ENCODE measurements at places on chromosomes 2 and 18.

DNA sequence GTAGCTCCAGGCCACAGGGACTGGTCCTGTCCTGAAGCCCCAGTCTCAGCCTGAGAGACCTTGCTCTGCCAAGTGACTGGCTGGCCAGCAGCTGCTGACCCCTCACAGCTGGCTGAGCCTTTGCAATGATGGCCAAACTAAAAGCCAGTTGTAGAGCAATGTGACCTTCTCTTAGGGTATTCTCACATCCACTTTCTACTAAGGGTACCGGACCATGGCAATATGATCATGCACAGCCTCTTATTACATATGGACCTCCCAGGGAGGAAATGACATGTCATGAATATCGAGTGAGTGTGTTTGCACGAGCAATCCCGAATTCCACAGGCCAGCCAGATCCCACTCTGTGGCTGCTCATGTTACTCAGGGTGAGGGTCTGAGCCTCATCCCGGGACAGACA is 213.9 kb downstream of the VAPA start:
- DNase-seq = no peak

DNA sequence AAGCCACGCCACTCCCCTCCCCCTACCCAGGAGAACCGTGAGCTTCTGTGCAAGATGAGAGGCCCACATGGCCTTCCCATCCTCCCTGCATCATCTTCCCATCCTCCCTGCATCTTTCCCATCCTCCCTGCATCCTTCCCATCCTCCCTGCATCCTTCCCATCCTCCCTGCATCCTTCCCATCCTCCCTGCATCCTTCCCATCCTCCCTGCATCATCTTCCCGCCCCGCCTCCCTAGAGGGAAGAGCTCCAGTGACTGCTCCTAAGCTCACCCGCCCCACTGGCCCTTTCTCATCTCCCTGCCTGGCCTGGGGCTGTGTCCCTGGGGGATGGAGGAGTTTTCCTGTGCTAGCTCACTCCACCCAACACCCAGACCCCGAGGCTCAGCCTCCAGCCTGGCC is 93.3 kb upstream of the ASAP2 start:
- no peak for DNase-seq

- DNase-seq = no peak
Observed at GRCh38 chr18:58097121-58097906, 53.3 kb downstream of the NEDD4L start.

- DNase-seq = no peak
Observed at GRCh38 chr2:5121642-5122041, 570.5 kb upstream of the SOX11 start.

GRCh38 chr2:39304200-39304599 is 60.4 kb upstream of the CDKL4 start:
- no peak for DNase-seq

- no peak for DNase-seq
Observed at GRCh38 chr18:6681331-6681875, 48.1 kb upstream of the ARHGAP28 start.

DNA sequence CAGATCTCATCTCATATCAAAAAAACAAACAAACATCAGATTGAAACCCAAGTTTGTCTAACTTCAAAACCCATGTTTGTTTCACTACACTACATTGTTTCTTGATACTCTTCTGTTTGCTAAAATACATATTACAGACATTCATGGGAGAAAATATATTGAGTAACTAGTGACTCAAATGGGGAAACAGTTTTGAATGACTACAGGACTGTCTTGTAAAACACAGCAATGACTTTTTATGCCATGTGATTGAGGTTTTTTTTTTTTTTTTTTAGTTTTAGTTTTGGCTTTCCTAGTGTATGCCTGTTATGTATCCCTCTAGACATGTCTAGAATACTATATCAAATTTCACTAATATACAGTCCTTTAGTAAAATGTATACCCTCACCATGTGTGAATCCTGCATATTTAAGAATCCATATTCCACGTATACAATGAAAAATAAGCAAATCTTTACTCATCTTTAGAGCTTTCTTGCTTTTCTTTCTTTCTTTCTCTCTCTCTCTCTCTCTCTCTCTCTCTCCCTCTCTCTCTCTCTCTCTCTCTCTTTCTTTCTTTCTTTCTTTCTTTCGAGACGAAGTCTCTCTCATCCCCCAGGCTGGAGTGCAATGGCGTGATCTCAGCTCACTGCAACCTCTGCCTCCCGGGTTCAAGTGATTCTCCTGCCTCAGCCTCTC is 46.6 kb upstream of the SERTAD2 start:
- DNase-seq = no peak

- DNase-seq = no peak
Observed at GRCh38 chr2:84493514-84493913, 22.8 kb upstream of the DNAH6 start.

DNA sequence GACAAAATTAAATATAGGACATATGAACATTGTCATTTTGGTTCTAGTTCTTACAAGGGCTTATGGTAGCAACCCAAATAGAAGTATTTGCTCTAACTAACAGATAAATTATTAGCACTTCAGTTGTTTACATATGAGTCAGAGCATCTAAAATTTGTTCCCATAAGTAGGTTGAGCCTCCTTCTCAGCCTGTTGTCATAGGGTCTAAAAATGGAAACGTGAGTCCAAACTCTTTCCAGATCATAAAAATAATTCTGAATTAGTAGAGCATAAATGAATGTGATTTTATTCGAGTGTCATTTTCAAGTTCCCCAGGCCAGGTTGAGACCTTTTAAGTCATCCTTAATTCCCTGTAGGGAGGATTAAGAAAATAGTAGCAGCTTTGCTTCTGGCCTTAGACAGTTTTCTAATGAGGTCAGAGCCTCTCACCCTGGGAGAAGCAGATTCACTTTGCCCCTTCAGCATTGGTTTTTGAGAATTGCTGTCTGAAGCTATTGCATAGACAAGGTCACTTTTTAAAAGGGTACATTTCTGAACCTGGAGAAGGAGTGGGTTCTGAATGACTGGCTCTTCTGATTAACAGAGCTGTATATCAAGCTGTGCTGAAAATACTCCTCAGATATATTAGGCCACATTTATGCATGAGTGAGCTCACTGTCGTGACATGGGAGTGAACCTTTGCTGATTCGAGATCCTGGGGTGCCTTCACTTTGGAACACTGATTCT is 164.3 kb downstream of the NEDD4L start:
- DNase-seq = no peak

DNA sequence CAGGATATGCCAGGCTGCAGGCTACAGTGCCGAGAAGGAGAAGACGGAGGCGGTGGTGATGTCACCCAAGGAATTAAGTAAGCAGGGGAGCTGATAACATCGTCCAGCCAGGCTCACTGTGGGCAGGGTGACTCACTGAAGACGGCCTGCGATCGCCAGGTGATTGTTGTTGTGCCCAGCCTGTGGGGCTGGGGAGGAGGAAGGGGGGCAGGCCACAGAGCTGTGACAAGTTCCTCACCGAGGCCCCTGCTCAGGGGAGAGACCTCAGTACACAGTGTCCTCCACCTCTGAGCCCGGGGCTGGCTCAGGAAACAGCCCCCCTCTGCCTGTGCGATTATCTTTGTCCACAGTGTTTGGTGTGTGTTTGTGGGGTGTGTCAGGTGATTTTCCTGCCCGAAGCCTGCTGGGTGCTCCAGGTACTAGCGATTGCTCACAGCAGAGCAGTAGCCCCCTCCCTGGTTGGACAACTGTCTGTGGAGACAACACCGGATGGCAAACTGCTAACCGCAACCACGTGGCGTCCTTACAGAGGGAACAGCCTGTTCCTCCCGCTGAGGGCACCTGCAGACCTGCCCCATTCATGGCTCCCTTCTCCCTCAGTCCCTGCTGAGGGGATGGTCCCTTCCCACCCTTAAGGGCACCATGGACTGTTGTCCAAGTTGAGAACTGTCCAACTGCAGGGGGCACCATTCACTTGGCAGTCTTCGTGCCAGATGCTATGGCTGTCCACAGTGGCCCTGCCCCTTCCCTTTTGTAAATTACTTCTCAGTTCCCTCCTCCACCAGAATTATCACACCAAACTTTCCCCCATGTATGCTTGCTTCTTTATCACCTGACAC is 95.1 kb downstream of the ZFP36L2 start:
- peak; percentile 82 for DNase-seq

- DNase-seq = no peak
Observed at GRCh38 chr18:30545393-30545792, 497.1 kb downstream of the DSC3 start.

DNA sequence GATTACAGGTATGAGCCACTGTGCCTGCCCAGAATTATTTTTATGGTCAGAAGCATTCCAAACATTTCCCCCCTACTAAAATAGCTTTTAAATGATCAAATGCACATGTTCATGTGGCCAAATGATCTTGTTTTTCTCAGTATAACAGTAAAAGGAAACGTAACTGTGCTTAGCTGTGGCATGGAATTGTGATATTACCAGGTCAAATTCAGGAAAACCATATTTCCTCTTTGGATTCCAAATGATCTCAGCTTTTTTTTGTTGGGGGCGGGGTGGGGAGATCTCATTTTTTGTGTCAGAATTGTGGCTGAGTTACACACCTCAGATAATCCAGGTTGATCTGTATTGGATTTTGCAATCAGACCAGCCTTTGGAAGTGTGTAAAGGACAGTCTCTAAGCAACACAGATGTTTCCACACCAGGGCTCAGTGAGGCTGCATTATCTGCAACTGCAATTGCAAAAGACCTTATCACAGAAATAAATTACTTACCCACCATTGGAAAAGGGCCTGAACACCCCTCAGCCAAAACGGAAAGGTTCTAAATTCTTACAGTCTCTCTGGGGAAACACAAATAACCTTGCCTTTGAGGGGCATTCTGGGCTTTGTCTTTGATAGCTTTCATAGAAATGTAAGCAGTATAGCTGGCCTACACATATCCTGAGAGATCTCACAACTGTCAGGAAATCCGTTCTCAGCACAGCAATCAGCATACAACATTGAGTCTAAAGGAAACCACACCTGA is 8.4 kb downstream of the CASP10 start:
- DNase-seq = no peak

Measured in Right ventricle myocardium superior (tissue), 1 donor.